ENCODE measurements at places on chromosomes 12 and 14. TPM values are rescaled to one million over a fixed set of nuclear protein-coding genes. Genes with fewer than 3 reads are reported as not detected.

Gene KRT80
- total RNA-seq, result not detected

Gene TEAD4
- 9.6 TPM for total RNA-seq

Gene SOAT2
- not detected for total RNA-seq

Gene KRT83
- not detected for total RNA-seq

Gene KRT4
- not detected for total RNA-seq

Gene SLC2A13
- total RNA-seq, result 17.7 TPM

Gene ADSS1
- 9.6 TPM for total RNA-seq

Gene RPS6KL1
- total RNA-seq, result 0.35 TPM

Gene MYL2
- total RNA-seq, result not detected

Gene GDF3
- not detected for total RNA-seq

Gene CLEC4C
- total RNA-seq, result not detected

Gene ARHGDIB
- 3.9 TPM for total RNA-seq

Gene CABP1
- total RNA-seq, result 0.82 TPM

Gene RFX4
- total RNA-seq, result not detected

Gene TMEM63C
- total RNA-seq, result 2.0 TPM

Gene DNAJC22
- under 0.01 TPM for total RNA-seq

Gene ZFYVE26
- total RNA-seq, result 9.4 TPM

Gene ASCL1
- total RNA-seq, result not detected

Gene BCL2L14
- total RNA-seq, result not detected

Gene IQSEC3
- not detected for total RNA-seq
